AG20443 (cell line): ENCODE measurements at places on chromosomes 2 and 18.

DNA sequence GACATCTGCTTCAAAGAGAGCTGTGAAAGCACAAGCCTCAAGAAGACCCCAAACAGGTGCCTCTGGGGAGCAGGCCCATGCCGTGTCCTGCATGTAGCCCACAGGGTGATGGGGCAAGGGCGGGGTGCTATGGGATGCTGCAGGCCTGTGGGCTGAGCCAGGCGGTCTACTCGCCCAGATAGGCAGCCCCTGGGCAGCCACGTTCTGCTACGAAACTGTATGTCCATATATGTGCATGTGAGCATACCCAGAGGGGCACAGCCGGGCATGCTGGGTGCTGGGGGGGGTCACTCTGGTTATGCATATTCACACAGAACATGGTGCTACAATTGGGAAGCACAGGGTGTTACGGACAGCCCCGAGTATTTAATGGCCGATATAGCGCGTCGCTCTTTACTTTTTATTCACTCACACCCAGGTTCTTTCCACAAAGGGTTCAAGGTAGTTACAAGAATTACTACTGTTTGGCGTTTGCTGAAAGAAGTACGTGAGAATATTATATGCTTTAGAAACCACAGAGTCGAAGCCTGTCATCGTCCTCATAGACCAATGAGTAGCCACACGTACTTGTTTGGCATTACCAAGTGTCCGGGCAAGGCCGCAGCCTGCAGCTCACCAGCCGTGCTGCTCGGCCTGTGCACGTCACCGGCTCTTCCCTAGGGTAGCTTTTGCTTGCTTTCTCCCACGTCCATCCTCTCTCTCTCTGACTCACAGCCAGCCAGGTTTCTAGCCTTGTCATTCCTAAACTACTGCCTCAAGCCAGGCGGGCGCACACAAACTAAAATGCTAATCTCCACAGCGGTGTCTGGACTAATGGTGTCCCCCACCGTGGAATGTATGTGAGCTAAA, 14.4 kb downstream of the MTERF4 start:
- DNase-seq, result no peak

DNA sequence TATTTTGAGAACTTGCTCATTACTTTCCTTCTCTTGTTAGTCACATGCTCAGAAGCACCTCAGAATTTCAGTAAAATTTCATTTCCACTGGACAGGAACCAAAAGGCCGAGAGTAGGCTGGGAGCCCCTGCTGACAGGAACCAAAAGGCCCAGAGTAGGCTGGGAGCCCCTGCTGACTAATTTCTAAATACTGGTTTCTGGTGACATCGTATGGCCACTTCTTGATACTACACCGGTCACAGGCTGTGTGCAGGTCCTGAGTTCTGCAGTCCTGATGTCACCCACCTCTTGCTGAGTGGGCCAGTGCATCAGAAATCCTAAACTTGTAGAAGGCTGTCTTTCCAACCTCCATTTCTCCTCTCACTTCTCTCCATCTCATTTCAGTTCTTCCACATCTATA, 17.7 kb upstream of the EN1 start:
- peak; percentile 81 for DNase-seq

DNA sequence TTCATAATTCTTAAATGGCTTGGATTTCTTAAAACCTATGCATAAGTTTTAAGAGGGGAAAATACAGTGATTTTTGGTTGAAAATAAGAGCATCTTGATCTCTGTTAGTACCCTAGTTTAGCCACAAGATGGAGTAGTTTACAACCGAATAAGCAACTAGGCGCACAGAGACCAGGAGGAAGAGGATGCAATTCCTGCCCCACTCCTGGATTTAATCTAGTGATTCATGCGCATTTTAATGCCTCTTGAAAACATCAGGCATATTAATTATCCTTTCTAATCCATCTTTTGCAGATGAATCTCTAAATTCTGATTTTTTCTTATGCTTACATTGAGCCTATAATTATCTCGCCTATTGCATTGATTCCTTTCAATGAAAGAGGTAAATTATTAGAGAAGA, 76.7 kb downstream of the MRPS9 start:
- DNase-seq, result peak; percentile 83

DNA sequence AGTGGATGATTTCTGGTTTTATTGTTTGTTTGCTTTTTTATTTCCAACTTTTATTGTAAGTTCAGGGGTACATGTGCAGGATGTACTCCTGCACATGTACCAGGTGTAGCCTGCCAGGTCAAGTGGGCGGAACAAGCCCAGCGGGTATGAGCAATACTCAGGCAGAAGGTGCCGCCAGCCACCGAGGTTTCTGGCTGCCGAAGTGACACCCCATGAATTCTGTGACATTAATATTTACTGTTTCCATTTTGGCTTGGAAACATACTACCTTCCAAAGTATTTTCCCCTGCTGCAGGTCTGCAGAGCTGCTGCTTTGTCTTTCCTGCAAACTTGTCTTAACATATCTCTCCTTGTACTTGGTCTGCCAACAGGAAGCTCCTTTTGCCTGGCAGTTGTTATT, 78.5 kb downstream of the PTPN4 start:
- no peak for DNase-seq

- no peak for DNase-seq
These were observed 116.0 kb upstream of the ETAA1 start for GRCh38 chr2:67281101-67281500.

DNA sequence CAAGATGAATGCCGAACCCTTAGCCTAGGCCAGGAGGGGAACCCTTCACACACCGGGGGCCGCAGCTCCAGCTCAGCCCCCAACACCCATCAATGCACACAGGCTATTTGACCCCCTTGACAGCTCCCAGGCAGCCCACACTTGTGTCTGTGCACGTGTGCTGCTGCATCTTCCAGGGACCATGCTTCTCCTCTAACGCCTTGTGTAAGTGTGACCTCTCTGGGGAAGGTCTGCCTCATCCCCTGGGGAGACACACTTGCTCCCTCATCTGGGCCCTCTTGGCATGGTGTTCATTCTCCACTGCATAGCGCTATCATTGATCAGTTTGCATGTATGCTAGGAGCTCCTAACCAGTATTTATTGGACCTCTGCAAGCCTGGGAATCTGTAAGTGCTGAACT, 120.0 kb upstream of the FHL2 start:
- DNase-seq, result no peak

DNA sequence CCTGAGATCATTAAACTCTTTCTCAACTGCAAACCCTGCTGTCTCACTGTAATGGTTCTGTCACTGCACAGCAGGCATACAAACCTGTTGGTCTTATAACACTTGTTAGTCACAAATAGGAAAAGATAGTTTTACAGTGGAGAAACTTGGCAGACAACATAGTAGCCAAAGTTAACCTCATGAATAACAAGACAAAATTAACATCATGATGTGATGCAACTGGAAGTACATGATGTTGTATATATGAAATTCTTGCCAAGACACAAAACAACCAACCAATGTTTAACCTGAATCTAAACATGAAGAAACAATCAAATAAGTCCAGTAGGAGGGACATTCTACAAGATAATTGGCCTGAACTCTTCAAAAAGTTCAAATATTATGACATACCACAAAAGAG, 189.3 kb downstream of the RNF152 start:
- DNase-seq, result peak; percentile 17

DNA sequence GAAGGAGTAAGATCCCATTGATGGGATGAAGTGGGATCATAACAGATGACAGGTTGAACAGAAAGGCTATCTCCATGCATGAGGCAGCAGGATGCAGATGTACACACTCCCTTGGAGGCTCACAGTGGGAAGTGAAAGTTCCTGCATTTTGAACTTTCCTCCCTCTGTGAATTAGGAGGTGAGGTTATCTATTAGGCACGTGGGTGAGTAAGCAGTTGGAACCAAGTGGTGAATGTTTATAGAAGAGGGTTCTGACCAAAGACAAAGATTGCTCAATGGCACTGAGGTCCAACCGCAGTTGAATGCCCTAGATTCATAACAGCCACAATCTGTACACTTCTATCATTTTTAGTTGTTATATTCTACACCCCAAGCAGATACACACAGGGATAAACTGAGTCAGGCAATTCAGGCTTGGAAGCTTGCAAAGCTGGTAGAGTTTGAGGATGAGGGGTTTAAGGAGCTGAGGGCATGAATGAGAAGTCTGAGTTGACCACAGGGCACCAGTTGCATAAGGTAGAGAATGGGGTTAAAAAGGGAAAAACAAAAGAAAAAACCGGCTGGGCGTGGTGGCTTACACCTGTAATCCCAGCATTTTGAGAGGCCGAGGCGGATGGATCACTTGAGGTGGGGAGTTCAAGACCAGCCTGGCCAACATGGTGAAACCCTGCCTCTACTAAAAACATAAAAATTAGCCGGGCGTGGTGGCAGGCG, 7.1 kb upstream of the KCMF1 start:
- peak; percentile 74 for DNase-seq

DNA sequence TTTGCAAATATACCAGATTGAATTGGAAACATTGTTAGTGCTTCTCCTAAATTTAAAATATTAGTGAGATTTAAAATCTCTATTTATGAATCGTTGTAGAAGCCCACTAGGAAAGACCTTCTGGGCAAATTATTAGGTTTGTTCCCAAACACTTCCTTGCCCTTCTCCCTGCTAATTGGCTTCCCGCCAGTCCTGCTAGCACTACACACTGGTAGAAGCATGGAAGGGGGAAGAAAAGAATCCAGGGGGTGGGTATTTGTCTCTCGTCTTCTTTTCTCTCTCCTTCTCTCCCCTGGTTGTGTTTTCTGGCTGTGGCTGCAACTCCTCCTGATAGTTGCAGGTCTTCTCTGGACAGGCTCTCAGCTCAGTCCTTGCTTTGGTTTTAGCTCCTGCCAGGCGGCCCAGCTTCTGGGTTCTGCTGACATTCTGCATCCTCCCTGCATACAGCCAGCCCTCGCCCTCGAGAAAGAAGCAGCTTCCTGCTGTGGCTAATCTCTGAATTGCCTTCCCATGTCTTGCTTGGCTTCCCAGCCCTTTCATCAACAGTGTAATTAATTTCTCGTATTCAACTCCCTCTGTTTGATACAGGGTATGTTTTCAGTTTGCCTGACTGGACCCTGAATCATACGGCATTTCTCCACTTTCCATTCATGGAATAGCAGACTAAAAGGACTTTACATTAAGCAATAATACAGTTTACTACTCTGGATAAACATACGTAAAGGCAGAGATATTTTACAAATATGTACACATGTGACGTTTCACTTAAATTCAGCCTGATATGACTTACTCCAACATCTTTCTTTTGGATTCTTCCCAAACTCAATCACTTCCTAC, 6.9 kb upstream of the PARD3B start:
- DNase-seq, result peak; percentile 43

DNA sequence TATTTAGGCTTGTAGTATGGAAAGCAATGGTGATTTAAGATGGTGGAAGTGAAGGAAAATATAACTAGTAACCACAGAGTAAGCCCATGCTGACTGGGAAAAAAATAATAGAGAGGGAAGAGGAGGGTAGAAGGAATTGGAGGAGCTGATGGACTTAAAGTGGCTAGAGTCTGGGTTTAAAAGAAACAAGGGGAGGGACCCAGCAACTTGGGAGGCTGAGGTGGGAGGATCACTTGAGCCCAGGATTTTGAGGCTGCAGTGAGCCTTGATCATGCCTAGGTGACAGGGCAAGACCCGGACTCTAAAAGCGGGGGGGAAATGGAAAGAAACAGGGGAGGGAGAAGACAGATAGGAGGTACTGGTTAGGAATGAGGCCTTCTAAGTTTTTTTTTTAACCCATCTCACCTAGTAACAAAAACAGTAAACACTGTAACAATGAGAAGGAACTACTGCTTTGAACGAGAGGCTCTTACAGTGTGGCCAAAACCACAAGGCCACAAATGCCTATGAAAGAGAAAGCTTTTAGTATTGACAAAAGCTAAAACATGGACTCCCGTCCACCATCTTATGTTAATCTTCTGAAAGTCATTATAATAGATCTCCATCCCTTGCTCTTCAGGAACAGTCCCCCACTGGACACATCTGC, 26.6 kb downstream of the METTL8 start:
- no peak for DNase-seq

GRCh38 chr2:96239745-96240264, 26.0 kb downstream of the TMEM127 start:
- peak; percentile 1 for DNase-seq

- no peak for DNase-seq
These were observed 101.2 kb downstream of the ZNF519 start for GRCh38 chr18:14031053-14031452.

- peak; percentile 45 for DNase-seq
These were observed 270.2 kb downstream of the EN1 start for GRCh38 chr2:118577202-118577601.

DNA sequence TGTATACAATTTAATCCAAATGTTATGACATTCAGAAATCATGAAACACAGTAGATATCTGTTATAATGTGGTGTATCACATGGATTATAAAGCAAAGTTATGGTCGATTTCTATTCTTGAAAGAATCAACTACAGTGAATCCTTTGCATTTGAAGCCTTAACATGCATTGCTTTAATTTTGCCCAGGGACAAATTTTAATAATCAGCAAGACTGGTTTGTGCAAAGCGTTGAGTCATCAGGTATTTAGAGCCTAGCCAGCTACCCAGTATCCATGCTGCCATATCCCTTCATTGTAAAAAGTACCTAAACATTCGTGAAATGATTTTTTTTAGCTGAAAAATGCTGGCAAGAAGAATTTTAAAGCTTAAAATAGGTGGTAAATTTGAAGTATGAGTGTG, 8.9 kb upstream of the SPDYA start:
- no peak for DNase-seq

DNA sequence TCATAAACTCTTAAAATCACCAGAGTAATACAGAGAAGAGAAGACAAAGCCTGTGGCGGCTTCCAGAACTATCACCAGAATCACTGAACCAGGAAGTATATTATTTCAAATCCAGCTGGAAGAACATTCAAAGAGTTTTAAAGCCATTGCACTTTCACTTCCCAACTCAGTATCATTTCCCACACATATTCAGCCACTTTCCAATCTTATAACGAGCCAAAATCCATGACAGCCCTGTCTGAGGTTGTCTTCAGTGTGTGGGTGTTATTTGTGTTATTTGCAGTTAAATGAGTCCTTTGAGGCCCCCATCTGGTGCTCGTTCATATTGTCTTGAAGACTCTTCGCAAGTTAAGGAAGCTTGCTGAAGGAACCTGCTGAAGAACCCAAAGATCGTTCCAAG, 559.9 kb downstream of the TSN start:
- no peak for DNase-seq
